GM23248 (cell line): ENCODE measurements at places on chromosomes 3 and 15. TPM values are rescaled to one million over a fixed set of nuclear protein-coding genes. Genes with fewer than 3 reads are reported as not detected.

The HACL1 gene
- 16.3 and 18.8 TPM in 2 replicates for polyA plus RNA-seq

The CPLX3 gene
- not detected in 2 replicates for polyA plus RNA-seq

The LRRC3B gene
- not detected in 2 replicates for polyA plus RNA-seq

The RNF13 gene
- 100.0 and 103 TPM in 2 replicates for polyA plus RNA-seq

The CCR8 gene
- not detected in 2 replicates for polyA plus RNA-seq

The LRRC34 gene
- 4.2 and 5.9 TPM in 2 replicates for polyA plus RNA-seq

The CCDC54 gene
- polyA plus RNA-seq: 0.16 and 0.52 TPM in 2 replicates

The P2RY12 gene
- not detected in 2 replicates for polyA plus RNA-seq

The FAM43A gene
- 8.0 and 8.8 TPM in 2 replicates for polyA plus RNA-seq

The IGSF10 gene
- 0.09 and 0.19 TPM in 2 replicates for polyA plus RNA-seq

The CHRNA7 gene
- not detected in 2 replicates for polyA plus RNA-seq

The CD96 gene
- not detected in 2 replicates for polyA plus RNA-seq

The SLC24A5 gene
- not detected in 2 replicates for polyA plus RNA-seq
